Liver (tissue), 10 donors: ENCODE measurements at places on chromosomes 1 and 21. TPM values are rescaled to one million over a fixed set of nuclear protein-coding genes. Genes with fewer than 3 reads are reported as not detected.
A peak's percentile ranks its signal among the peaks of the same experiment; 100 is the strongest.

- DNase-seq = no peak
Measured at GRCh38 chr1:39282537-39283216, 78.2 kb downstream of the MACF1 start.

GRCh38 chr21:24255591-24255990, 1351.7 kb downstream of the MRPL39 start:
- DNase-seq = no peak

GRCh38 chr1:203858055-203858454, 3.3 kb upstream of the SNRPE start:
- no peak for DNase-seq

GRCh38 chr1:170675865-170676264, 11.9 kb downstream of the PRRX1 start:
- no peak for DNase-seq

DNA sequence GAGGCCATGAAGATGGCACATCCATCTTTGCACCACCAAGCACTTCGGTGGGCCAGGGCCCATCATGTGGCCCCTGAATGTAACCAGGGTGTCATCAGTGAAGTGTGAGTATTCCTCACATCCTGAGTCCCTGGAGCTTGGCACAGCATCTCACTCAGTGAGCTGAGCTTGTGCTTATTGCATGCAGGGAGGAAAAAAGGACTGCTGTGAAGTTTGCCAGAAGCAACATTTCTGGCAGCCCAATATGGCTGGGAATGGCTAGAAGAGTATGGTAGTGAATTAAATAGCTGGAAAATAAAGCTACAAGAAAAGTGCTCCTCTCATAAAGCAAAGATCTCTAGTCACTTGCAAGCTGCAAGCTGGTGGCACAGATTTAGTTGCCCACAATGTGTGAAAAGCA, 109.3 kb downstream of the TNFSF18 start:
- no peak for DNase-seq

GRCh38 chr1:37069406-37069805, 35.1 kb upstream of the GRIK3 start:
- no peak for DNase-seq

GRCh38 chr1:14217384-14217783, 381.1 kb upstream of the KAZN start:
- no peak for DNase-seq

Gene CDC42SE1
- polyA plus RNA-seq = 16.7 TPM

DNA sequence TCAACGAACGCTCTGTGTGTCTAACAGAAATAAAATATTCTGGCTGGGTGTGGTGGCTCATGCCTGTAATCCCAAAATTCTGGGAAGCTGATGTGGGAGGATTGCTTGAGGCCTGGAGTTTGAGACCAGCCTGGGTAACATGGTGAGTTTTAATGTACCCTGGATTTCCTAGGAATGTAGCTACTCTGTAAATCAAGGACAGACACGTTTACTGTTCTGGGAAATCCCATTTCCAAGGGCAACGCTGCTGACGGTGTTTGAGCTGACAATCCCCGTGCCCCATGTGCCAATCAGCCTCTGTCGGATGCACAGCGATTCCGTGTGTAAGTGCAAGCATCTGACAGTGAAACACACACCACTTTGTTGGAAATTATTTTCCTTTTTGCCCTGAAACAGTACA, 8.0 kb downstream of the CORT start:
- DNase-seq = no peak

Gene MYOG
- not detected for polyA plus RNA-seq

DNA sequence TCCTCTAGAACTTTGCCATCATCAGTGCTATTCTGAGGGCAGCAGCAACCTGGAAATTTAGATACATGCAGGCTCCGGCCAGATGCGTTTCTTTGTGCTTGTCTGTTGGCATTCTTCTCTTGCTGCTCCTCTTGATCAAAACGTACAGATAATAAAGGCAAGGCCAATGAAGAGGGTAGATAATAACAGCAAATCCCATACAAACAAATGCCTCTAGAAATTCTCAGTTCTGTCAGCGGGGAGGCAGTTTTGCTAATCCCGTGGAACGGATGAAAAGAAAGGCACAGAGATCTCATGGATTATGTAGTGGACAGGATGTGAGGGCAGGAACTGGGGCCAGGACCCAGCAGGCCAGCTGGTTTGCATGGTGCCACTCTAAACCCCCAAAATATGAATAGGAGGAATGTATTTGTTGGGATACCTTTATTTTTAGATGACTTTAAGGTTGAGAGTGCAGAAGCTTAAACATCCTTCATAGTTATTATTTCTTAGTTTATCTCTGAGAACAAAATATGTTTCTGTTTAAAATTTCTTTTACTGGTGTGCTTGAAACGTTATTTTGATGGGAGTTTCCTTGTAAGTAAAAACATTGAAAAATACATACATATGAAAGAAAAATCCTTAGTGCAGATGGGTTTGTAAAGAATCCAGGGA, 1.5 kb downstream of the ITSN1 start:
- DNase-seq = no peak

Gene CASQ2
- polyA plus RNA-seq = not detected

Gene S100A8
- polyA plus RNA-seq = 43.4 TPM

GRCh38 chr1:37267111-37267835, 207.1 kb upstream of the ZC3H12A start:
- DNase-seq = no peak

Gene PRR9
- polyA plus RNA-seq = not detected

DNA sequence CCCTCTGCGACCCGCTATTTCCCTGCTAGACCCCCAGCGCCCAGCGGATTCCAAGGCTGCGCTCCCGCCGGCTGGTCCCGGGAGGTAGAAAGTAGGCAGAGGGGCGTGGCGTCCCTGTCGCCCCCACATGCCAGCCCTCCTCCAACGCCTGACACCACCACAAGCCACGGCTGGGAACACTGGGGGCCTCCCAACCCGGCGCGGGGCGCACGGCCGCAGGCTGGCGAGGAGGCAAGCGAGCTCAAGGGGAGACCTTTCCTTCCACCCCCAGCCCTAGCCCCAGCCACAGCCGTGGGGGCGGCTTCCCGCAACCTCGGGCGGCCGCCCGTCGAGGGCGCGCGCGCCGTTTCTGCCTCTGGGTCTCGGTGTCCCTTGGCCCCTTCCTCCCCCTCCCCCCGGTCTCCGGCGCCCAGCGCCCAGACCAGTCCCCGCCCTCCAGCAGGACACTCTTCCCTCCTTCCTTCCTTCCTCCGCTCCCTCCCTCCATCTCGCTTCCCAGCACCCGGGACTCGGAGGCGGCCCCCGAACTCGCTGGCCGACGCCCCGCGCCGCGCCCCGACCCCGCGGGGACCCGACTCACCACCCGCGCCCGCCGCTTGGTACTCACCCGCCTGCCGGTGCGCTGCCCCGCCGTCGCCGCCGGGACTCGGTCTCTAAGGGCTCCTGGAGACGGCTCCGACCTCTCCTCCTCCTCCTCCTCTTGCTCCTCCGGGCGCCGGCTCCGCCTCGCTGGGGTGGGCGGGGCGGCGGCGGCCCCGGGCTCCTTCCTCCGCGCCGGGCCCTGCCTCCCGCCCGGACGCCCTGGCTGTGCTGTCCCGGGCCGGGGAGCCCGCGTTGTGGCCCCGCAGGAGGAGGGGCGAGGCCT, at the start of gene GNG12:
Gene GNG12, minus strand, starts transcription at position 731 of the 865 bp plus-strand sequence. CDS start 125,781 bp downstream, outside the sequence.
- peak; percentile 49 for DNase-seq

DNA sequence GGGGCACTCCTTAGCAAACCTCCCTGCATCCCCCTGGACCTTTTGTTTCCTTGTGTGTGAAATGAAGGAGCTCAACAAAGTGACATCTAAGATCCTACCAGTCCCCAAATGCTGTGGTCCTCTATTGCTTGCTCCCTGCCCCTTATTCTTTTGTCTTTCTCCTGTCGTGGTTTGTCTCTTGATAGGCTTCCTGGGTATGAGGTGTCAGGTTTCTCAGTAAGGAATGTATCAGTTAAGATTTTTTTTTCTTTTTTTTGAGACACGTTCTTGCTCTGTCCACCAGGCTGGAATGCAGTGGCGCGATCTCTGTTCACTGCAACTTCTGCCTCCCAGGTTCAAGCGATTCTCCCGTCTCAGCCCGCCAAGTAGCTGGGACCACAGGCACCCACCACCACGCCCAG, 16.8 kb downstream of the CNIH3 start:
- DNase-seq = no peak

Gene TFAP2E
- 0.21 TPM for polyA plus RNA-seq
